Activated T-helper 2 cell treated with anti-CD3 and anti-CD28 coated beads, Interferon-gamma antibody, Interleukin-2, Interleukin-4, amounts not matched to agents 10 μg/mL and 5 μg/mL and 100 μg/mL, durations not matched to agents 14 hours and 24 hours and 36 hours (primary cell): ENCODE measurements at places on chromosomes 2 and 18. TPM values are rescaled to one million over a fixed set of nuclear protein-coding genes. Genes with fewer than 3 reads are reported as not detected.

Gene KCNS3
- 0.16 and 0.48 TPM in 2 replicates for total RNA-seq

DNA sequence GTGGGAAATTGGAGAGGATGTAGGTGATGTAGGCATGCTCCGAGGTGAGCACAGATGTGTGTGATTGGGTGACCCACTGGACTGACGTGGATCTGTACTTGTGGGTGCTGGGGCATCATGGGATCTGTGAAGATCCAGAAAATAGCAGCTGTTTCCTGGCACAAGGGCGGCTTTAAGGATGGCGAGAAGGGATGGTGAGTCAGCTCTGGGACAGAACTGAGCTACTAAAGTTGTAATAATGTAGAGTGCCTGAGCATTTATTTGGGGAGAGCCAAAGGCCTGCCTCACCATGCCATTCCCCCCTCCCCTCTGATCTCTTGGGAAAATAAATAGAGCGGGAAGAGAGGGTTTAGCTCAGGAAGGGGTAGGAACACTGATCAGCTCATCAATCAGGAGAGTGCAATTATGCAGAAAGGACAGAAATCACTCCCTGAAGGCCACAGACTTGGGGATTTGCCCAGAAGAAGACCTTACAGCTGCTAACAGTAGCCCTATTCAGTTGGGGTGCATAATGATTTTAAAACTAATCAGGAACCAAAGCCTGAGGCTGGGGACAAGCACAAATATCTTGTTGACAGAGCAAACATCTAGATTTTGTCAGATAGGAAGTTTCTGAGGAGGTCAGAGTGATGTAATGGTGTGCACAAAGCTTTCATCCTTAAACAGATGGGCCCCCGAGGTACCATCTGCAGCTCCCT, 30.3 kb downstream of the TANC1 start:
- DNase-seq = no peak

DNA sequence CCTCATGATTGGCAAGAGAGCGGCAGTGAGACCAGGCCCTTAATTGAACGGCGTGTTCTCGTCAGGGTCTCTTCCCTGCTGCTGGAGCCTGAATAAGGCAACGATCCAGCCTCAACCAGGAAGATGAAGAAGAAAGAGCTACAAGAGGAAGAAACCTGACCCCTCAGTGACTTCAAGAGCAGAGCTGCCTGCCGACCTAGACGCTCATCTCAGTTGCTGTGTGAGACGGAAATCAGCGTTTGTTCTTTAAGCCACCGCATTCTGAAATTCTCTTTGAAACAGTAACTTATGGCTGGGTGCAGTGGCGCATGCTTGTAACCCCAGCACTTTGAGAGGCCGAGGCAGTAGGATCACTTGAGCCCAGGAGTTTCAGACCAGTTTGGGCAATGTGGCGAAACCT, 29.6 kb upstream of the KCNG3 start:
- no peak for DNase-seq

Gene RNF152
- total RNA-seq = 0.21 TPM in 2 replicates

Gene CKAP2L
- total RNA-seq = 24.4 and 27.2 TPM in 2 replicates

Gene TIA1
- 113 TPM in 2 replicates for total RNA-seq

DNA sequence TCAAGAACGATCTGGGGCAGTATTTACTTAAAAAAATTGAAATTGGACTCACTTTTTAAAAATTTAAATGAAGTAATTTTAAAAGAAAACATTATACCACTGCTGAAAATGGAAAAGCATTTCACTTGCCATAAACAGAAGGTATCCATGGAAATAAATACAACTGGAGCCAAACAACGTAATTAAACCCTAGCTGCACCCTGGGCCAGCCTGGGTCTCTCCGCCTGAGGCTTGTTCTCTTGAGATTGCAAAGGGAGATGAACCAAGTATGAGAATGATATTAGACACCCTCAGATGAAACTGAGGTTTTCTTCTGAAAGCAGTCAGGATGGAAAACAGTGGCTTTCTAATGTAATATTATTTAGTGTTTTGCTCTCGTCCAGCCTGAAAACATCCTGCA, 264.4 kb downstream of the KCNE4 start:
- DNase-seq = no peak

- no peak for DNase-seq
These were observed 385.0 kb downstream of the EIPR1 start for GRCh38 chr2:2992634-2993033.

DNA sequence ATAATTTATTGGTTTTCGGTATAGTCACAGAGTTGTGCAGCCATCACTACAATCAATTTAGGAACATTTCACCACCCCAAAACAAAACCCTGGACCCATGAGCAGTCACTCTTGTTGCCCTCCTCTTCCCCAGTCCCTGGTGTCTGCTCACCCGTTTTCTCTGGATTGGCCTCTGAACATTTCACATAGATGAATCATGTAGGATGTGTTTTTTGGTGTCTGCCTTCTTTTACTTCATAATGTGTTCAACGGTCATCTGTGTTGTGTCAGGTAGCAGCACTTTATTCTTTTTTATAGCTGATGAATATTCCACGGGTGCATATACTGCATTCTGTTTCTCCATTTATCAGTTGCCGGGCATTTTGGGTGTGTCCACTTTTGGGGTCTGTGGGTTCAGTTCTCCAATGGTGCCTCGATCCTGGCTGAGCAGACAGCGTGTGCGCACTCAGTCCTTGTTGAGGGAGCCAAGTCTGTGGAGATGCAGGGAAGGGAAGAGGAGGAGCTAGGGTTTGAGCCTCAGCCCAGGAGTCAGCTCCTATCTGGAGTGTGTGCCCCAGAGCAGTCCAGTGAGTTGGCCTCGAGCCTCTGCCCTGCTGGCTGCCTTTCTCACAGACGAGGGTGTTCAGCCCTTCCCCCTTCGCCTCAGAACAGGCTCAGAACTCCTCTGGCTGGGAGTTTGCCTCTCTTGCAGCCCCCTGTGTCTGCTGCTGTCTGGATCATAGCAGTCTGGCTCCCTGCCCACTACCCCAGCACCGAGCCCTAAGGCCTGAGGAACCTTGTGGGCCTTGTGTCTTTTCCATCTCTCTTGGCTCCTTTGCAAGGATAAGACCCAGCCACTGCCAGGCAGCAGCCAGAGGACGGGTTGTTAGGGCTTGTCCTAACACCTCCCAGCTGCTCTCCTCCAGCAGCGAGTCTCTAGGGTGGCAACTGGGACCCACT, 18.0 kb downstream of the C2orf74 start:
- no peak for DNase-seq

Gene MYO3B
- total RNA-seq = 13.7 and 14.4 TPM in 2 replicates

Gene LYPD6
- not detected in 2 replicates for total RNA-seq

- no peak for DNase-seq
These were observed 69.5 kb downstream of the EVA1A start for GRCh38 chr2:75491129-75491753.

DNA sequence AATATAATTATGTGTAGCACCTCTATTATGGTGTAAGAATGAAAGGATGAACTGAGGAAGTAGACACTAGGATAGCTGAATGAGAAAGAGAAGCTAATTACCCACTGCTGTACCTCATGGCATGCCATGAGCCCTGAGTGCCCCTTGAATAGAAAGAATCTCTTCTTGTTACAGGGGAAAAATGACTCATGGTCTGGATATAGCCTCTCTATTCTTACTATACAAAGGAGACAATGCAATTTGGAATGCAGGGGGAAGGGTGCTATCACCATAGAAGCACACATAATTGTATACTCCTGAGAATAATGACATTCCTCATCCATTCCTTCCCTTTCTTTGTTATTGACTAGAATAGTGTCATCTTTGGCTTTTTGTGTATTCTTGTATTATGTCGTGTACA, 385.2 kb downstream of the CDH7 start:
- DNase-seq = no peak

- DNase-seq = peak; percentile 12
These were observed 68.8 kb downstream of the DOK6 start for GRCh38 chr18:69469444-69469919.

GRCh38 chr2:14944562-14945346, 312.2 kb downstream of the LRATD1 start:
- DNase-seq = no peak

Gene CIB4
- total RNA-seq = not detected in 2 replicates

- no peak for DNase-seq
These were observed 79.8 kb upstream of the LRPPRC start for GRCh38 chr2:44075541-44075940.

- DNase-seq = no peak
These were observed 344.9 kb downstream of the LPIN1 start for GRCh38 chr2:12091201-12091806.

DNA sequence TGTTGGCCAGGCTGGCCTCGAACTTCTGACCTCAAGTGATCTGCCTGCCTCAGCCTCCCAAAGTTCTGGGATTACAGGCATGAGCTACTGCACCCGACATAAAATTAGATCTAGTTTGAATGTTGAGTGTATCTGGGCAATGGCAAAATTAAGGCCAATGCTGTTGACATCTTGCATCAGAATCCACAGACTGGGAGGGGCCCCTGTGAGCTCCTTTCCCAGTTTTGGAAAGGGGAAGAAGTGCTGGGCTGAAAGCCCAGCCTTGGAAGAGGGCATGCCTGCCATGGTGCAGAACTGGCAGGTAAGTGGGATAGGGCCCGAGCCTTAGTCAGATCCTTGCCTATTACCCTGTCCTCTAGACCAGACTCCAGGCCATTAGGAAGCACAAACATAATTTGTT, 4.5 kb upstream of the MYOM1 start:
- no peak for DNase-seq

GRCh38 chr18:44679056-44679913, 1.4 kb upstream of the SETBP1 start:
- peak; percentile 73 for DNase-seq

DNA sequence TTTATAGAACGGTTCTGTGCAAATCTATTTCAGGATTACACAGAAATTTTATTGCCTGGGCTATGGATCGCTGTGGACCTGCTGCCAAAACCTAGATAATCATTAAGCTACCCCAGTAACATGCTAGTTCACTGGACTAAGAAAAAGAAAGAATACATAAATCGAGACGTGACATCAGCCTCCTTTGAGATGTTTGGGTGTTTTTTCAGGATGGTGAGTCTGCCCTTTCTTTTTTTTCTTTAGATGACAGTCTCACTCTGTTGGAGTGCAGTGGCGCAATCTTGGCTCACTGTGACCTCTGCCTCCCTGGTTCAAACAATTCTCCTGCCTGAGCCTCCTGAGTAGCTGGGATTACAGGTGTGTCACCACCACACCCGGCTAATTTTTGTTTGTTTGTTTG, 52.0 kb downstream of the FHOD3 start:
- DNase-seq = no peak

Gene NCKAP5
- total RNA-seq = not detected in 2 replicates

DNA sequence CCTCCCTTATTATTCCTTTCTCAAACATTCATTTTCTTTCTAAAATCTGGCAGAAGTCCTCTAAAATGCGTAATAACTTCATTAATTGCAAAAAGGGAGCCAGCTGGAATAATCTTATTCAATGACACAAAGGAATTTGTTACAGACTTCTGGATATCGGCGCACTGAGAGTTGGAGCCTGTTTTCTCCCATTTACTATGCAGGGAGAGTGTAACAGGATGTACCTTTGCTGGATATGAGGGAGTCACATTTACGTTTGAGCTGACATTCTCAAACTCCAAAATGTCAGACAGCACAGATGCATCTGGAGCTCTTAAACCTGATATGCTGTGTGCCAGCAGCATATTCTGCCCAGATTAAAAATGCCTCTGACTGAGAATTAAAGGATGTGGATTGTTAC, 275.3 kb downstream of the TMX3 start:
- no peak for DNase-seq

- no peak for DNase-seq
These were observed 30.5 kb downstream of the PREPL start for GRCh38 chr2:44330801-44331200.

- DNase-seq = no peak
These were observed 224.2 kb downstream of the CYRIA start for GRCh38 chr2:16441431-16441830.

- no peak for DNase-seq
These were observed 489.6 kb downstream of the SLC4A3 start for GRCh38 chr2:220117025-220117424.

DNA sequence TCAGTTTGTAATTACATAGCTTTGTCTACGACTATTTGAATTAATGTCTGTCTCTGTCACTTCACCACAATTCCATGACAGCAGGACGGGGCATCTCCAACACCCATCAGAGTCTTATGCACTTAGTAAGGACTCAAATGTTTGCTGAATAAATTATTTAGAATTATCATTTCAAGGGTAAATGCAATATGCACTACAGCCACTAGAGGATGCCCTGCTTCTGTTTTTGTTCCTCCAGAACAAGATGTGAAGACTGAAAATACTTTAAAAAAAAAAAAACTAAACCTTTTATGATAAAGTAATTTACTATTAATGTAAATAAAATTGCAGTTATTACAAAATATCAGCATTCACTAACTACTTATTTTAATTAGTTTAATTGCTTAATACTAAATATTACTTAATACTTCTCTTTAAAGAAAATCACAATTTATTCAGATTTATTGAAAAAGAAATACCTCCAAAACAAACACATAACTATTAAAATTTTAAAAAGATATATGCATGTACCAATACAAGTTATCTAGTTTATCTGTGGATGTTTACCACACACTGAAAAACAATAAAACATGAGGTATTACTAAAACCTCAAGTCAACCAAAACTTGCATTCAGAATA, 3.2 kb downstream of the PIGN start:
- DNase-seq = peak; percentile 16

GRCh38 chr2:222878877-222879603, 18.2 kb downstream of the ACSL3 start:
- no peak for DNase-seq

- DNase-seq = peak; percentile 14
These were observed 229.4 kb downstream of the HAUS1 start for GRCh38 chr18:46333431-46334135.

DNA sequence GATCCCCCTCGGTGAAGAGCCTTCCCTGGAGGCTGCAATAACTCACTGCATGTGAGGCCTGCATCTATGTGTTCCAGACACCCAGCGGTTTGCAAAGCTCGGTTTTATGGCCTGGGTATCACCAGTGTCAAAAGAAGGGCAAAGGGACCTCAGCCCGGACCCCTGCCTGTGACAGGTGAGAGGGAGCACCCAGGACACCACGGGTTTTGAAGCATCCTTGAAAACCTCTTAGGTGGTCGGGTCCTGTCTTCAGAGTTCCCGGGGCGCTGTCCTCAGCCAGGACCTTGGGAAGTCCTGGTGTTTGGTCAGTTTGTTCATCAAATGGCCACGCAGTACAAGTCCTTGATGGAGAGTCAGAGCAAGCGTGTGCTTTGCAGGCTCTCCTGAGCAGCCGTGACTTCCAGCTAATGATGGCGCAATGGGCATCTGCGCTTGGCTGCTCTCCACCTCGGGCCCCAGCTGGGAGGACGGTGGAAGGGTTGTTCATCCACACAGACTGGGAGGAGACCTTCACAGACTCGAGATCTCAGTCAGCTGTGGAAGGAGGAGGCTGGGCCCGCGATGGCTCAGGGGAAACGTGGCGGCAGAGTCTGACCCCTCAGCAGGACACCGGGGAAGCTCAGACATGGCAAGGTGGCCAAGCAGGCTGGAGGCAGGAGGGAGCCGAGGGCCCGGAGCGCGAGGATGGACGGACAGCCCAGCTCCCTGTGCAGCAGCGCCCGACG, 113.1 kb upstream of the GPC1 start:
- DNase-seq = no peak

Gene CCT4
- total RNA-seq = 360 and 367 TPM in 2 replicates

DNA sequence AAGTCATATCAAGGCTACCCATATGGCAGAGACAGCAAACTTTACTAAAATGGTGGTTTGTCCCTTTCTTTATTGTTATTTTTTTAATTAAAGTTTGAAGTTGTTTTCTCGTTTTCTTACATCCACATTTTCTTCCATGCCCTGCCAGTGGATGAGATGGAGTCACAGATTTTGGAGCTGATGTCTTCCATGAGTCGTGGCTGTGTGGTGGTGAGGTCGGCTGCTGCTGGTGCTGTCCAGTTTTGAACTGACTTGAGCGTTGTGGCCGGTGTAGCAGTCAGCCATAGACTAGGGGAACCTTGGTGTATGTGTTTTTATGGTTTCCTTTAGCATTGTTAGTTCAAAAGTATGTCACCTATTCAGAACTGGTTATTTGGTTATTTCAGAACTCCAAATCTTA, 182.8 kb downstream of the SH3RF3 start:
- no peak for DNase-seq

Gene RAB17
- 0.23 TPM in 1 of 2 replicates, not detected in the other for total RNA-seq
